Sciatic nerve (tissue), 2 donors: ENCODE measurements at places on chromosomes 6 and 20.

GRCh38 chr6:111658462-111659154 is 52.9 kb upstream of the TRAF3IP2 start:
- no peak for DNase-seq

DNA sequence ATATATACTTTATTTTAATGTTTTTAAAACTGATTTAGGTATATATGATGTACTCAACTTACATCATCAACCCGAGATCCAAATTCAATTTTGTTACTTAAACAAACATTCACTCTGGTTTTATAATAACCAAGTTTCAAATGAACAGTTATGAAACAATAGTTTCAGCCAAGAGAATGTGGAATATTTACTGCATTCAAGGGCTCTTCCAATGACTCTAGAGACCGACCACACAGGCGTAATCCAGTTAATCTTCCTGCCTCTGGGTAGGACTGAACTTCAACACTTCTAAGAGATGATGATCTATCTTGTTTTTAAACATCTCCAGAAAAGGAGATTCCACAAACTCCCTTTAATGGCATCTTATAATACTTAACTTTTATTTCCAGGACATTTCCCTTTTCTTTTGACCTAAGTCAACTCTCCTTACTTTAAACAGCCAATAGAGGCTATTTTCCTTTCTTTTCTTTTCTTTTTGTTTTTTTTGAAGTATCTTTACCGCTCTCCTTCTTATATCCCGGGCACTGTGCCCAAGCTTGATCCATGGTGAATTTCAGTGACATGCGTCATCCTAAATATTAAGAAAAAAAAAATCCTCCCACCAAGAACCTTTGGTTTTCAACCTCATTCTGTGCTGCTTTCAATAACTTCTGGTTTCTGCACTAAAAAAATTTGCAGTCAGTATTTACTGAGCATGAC is 110.1 kb downstream of the KIF13A start:
- no peak for DNase-seq

DNA sequence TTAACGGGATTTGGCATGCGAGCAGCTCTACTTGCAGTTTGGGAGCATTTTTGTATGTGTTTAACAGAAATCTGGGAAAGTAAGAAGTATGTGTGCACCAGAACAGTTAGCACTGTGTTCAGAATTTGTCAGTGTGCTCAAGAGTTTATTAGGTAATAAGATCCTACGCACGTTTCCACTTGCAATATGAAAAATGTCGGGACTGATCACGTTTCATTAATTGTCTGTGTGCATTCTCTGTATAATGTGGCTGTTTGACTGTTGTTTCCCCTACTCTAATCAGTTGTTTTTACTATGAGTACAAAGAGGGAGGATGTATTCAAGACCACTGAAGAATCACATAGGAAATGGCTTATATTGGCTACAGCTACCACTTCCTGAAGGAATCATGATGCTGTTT is 349.7 kb upstream of the POU3F2 start:
- no peak for DNase-seq

DNA sequence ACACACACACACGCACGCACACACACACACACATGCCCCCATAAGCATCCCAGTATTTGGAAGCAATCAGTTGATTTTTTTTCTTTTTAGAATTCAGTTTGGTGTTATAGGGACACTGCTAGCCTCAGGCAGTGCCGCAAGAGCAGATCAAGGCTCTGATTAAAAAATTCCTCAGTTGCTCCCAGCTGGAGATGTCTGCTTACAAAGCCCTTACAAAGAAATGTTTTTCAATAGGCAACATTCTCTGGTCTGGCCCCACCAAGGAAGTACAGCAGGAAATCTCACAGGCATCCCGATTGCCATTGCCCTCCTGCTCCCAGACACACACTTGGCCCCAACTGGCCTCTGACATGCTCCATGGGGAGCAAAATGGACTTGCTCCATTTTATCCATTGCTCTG is 22.9 kb upstream of the CD83 start:
- no peak for DNase-seq

DNA sequence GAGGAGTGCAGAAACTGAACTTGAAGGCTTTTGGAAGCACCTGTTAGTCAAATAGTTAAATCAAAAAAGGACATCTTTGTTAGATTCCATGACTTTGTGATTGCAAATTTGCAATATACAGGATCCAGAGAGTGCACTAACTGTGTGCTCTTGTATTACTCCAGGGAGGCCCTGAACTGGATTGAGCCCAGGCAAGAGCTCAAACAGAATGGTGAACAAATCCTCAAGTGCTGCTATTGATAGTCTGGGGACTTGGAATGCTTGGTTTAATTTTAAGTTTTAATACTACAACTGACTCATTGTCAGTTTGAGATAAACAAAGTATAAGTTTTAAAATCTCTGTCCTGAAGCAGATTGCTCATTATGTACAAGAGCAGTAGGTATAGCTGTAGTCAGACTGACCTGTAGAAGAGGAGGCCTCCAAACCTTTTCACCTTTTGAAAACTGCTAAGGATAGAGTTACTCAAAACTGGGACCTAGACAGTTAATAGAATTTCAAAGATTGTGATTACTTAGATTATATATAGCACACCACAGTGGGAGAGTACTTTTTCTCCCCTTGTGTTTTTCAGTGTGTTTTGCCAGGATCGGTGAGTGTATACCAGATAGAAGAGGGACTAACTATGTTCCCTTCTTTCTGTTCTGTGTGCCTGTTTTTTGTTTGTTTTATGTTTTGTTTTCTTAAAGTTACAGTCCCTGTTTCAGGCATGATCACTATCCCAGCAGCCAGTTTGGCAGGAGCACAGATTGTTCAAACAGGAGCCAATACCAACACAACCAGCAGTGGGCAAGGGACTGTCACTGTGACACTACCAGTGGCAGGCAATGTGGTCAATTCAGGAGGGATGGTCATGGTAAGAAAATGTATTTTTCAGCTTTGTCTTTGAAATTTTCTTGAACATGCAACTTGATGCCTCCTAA is 18.3 kb downstream of the NFYA start:
- no peak for DNase-seq

GRCh38 chr6:12313992-12314589 is 23.9 kb downstream of the EDN1 start:
- DNase-seq = no peak

GRCh38 chr6:73234733-73235132 is 9.4 kb upstream of the KHDC1L start:
- no peak for DNase-seq

- no peak for DNase-seq
Observed at GRCh38 chr6:122751326-122751725, 28.2 kb upstream of the FABP7 start.

DNA sequence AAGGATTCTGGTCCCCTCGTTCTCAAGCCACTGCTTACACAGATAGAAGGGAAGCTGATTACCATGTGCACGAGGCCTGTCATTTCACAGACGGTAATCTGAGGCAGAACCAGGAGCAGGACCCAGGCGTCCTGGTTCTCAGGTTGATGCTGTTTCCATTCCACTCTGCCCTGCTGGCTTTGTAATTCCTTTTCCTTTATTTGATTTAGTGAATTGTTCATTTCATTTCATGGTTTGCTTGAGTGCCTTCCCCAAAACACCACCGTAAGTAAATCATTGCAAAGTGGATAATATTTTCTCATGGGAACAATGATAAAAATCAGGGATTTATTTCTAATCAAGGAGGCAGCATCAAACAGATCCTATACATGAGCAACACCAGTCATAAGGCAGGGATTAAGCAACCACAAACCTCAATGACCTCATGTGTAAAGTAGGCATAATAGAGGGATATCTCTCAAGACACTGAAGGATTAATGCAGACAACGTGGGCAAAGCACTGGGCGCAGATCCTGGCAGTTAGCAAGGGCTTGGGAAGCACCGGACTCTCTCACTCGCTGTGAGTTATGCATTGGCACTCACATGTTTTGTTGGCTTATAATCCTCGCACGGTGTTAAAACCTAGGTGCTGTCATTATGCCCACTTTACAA is 229.5 kb upstream of the FOXQ1 start:
- no peak for DNase-seq

- DNase-seq = no peak
Observed at GRCh38 chr6:50049829-50050228, at the start of gene DEFB112. Gene DEFB112, minus strand, starts transcription at chr6:50049929. Its CDS starts 60 bp downstream, at chr6:50049869.

- DNase-seq = no peak
Observed at GRCh38 chr20:37475252-37475651, 45.8 kb upstream of the NNAT start.

DNA sequence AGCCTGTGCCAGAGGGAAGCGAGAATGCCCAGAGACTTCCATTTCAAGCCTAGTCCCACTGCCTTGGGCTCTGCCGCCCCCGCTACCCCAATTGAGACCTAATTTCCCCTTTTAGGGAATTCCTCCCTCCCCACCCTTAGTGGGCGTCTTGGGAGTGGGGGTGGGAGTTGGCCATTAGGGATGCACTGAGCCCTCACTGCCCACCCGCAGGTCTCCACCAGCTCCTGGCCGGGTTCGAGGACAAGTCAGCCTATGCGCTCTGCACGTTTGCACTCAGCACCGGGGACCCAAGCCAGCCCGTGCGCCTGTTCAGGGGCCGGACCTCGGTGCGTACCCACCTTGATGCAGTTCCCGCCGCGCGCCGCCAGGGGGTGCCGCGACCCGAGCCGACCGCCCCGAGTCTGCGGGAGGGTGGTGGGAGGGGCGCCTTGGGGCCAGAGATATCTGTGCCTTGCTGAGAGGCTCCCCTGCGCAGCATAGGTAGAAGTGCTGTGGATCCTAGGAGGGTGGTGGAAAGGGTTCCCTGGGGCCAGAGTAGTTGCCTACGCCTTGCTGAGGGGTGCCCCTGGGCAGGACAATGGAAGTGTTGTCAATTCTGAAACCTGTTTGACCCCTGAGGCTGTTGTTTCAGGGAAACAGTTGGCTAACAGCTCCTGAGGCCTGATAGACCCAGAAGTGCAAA is 9.2 kb downstream of the ITPA start:
- peak; percentile 73 for DNase-seq

DNA sequence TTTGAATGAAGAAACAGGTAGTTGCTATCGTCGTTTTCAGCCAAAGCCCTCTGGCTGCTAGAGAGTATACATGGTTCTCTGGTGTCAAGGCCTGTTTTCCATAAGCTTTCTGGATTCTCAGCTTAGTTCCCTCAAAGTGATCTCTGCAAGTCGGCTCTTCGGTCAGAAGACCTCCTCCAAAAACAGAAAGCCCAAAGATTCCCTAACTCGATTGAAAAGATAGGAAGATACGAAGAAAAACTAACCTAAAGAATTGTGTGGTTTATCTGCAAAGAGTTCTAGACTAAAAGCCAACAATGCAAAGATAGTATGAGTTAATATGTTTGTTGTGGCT is 545 bp upstream of the ASCC3 start:
- no peak for DNase-seq

DNA sequence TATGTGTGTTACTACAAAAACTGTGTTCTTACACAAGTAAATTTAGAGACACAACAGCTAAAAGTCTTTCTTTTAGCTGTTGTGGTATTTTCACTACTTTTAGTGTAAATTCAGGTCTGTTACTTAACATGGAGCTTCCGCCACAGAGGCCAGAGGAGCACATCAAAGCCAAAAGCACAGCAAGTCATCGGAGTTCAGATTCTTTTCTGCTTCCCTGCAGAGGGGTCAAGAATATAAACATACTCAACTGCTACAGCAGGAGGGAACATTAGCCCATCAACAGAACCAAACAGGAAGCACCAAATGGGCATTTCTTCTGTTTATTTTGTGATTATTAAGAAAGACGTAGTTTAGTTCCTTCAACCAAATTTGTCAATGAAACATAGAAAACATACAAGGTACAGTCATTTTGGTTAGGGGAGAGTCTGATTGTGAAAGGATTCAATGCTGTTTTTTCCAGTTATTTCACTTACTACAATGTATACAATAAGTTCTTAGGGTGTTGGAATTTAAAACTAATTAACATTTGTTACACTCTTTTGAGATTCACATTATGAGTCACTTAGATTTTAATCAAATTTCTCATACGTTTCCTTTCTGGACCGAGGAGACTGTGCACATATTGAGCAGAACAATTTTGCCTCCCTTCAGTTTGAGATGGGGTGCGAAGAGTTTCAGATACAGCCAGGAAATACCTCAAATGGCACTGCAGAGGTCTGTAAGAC is 42.8 kb upstream of the DSE start:
- DNase-seq = no peak
